Spleen (tissue), 13 donors: ENCODE measurements at places on chromosomes 2 and 18. TPM values are rescaled to one million over a fixed set of nuclear protein-coding genes. Genes with fewer than 3 reads are reported as not detected.

Gene NTSR2
- polyA plus RNA-seq = not detected

GRCh38 chr2:74109551-74109950 lies 38.2 kb downstream of the BOLA3 start:
- DNase-seq = no peak
- H3K27ac ChIP-seq = no peak overlapping the region
- no peaks in the 10 kb centered on the region for H3K36me3 ChIP-seq
- H3K4me3 ChIP-seq = no peak overlapping the region
- H3K4me1 ChIP-seq = no peaks in the 10 kb centered on the region

- no peak overlapping the region for H3K27ac ChIP-seq
- no peak overlapping the region for H3K4me3 ChIP-seq
- no peaks in the 10 kb centered on the region for H3K27me3 ChIP-seq
- H3K4me1 ChIP-seq = no peaks in the 10 kb centered on the region
- no peaks in the 10 kb centered on the region for H3K36me3 ChIP-seq
- DNase-seq = no peak
These were observed 63.2 kb downstream of the MOGAT1 start for GRCh38 chr2:222734703-222735014.

DNA sequence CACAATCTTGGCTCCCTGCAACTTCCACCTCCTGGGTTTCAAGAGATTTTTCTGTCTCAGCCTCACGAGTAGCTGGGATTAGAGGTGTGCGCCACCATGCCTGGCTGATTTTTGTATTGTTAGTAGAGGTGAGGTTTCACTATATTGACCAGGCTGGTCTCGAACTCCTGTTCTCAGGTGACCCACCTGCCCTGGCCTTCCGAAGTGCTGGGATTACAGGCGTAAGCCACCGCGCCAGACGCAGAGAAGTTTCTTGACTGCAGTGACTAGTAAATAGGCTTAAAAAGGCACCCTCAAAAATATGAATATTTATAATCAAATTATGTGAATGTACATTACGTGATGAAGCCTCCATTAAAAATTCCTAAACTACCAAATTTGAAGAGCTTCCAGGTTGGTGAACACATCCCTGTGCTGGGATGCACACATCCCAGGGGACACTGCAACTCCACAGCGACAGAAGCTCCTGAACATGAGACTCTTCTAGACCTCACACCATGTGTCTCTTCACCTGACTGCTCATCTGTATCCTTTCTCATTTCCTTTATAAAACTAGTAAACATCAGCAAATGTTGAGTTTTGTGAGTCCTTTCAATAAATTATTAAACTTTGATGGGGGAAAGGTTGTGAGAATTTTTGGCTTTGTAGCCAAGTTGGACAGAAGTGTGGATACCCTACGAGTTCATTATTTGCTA lies 203.3 kb upstream of the SPOPL start:
- no peak overlapping the region for H3K27ac ChIP-seq
- no peaks in the 10 kb centered on the region for H3K4me1 ChIP-seq
- no peaks in the 10 kb centered on the region for H3K27me3 ChIP-seq
- no peak overlapping the region for H3K4me3 ChIP-seq
- no peaks in the 10 kb centered on the region for H3K36me3 ChIP-seq

- H3K4me3 ChIP-seq = no peak overlapping the region
- no peak for DNase-seq
- H3K36me3 ChIP-seq = no peaks in the 10 kb centered on the region
- H3K27me3 ChIP-seq = no peaks in the 10 kb centered on the region
These were observed 499.0 kb downstream of the TGIF1 start for GRCh38 chr18:3948958-3949357.

- no peaks in the 10 kb centered on the region for H3K27me3 ChIP-seq
- DNase-seq = no peak
- no peak overlapping the region for H3K27ac ChIP-seq
- H3K4me3 ChIP-seq = no peak overlapping the region
- peaks cover 19% of the 10 kb centered on the region for H3K4me1 ChIP-seq
These were observed 19.6 kb upstream of the CABLES1 start for GRCh38 chr18:23115683-23116096.

- no peak overlapping the region for H3K4me3 ChIP-seq
- H3K4me1 ChIP-seq = no peaks in the 10 kb centered on the region
- H3K27ac ChIP-seq = no peak overlapping the region
- DNase-seq = no peak
- H3K27me3 ChIP-seq = no peaks in the 10 kb centered on the region
These were observed 12.4 kb upstream of the EML4 start for GRCh38 chr2:42156721-42157120.

- H3K4me3 ChIP-seq = no peak overlapping the region
- no peaks in the 10 kb centered on the region for H3K4me1 ChIP-seq
- no peak overlapping the region for H3K27ac ChIP-seq
- no peaks in the 10 kb centered on the region for H3K27me3 ChIP-seq
- H3K36me3 ChIP-seq = no peaks in the 10 kb centered on the region
- DNase-seq = no peak
These were observed 257.5 kb upstream of the KLHL29 start for GRCh38 chr2:23127465-23127864.

DNA sequence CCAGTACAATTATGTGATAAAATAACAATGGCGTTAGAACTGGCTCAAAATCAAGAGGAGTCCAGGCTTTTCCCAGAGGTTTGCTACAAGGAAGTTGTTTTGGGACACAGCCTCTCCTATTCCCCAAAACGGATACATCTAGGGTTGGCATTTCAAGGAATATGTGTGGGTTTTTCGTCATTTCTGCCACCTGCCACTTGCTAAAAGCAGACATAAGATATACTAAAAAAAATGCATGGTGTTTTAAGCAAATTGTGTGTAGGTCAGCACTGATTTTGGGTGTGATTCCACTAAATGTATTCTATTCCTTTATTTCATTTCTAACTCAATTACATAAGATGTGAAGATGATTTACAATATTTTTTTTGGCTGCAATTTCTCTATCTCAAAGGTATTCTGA lies 36.4 kb upstream of the GCG start:
- H3K36me3 ChIP-seq = no peaks in the 10 kb centered on the region
- no peak for DNase-seq
- H3K4me3 ChIP-seq = no peak overlapping the region
- no peak overlapping the region for H3K27ac ChIP-seq

- no peaks in the 10 kb centered on the region for H3K27me3 ChIP-seq
- H3K27ac ChIP-seq = peak overlapping the region; percentile 91
- H3K36me3 ChIP-seq = peaks cover 39% of the 10 kb centered on the region
- H3K4me1 ChIP-seq = peaks cover 61% of the 10 kb centered on the region
These were observed 21.9 kb downstream of the CYTIP start for GRCh38 chr2:157421964-157422363.

DNA sequence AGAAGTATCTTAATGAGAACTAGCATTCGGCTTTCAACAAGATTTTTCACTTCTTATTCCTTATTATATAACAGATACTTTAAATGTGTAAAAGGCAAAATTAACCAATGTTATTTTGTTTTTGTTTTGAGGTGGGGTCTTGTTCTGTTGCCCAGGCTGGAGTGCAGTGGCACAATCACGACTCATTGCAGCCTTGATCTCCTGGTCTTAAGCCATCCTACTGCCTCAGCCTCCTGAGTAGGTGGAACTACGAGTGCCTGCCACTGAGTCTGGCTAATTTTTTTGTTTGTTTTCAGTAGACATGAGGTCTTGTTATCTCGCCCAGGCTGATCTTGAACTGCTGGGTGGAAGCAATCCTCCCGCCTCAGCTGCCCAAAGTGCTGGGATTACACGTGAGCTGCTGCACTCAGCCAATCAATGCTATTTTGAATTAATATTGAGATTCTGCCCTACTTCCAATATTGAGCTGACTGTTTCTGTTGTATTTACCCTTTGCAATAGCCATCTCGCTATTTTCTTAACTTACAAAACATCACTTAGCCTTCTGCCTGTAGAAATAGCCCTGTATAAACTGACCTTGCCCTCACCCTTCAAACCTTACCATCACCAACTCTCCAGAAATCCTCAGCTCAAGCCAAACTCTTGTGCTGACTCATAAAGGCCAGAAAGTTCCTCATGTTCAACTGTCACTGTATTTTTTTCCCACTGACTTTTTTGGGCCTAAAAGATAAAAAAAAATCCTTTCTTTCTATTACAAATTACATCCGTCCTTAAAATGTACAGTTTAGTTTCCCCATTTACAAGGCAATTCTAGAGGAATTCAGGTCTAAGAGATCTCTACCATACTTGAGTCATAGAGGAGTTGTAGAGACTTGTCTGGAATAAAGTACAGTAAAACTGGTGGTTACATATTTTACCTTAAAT lies 94.3 kb downstream of the OLA1 start:
- no peak overlapping the region for H3K4me3 ChIP-seq

Gene PROM2
- polyA plus RNA-seq = 0.21 TPM

- H3K36me3 ChIP-seq = no peaks in the 10 kb centered on the region
- H3K27ac ChIP-seq = no peak overlapping the region
- DNase-seq = no peak
- H3K4me1 ChIP-seq = no peaks in the 10 kb centered on the region
These were observed 105.0 kb downstream of the NEDD4L start for GRCh38 chr18:58148954-58149471.

DNA sequence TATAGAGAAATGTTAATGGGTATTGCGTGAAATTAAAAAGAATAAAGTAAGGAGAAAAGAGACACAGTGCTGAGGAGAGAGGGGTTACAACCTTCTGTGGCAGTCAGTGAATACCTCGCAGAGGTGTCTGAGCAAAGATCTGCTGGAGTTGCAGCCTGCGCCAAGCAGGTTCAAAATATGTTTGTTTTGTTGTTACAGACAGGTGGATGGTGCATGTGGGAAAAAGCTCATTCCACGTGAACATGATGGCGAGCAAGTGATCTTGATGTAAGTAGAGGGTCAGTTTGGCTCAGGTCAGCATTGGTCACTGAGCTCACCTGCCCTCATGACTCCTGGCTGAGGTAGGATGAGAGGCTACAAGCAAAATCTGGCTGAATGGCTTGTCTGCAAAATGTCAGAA lies 66.2 kb downstream of the SOX11 start:
- DNase-seq = no peak
- H3K36me3 ChIP-seq = no peaks in the 10 kb centered on the region
- H3K27ac ChIP-seq = no peak overlapping the region
- no peaks in the 10 kb centered on the region for H3K4me1 ChIP-seq
- no peaks in the 10 kb centered on the region for H3K27me3 ChIP-seq
